Breast epithelium (tissue), 4 donors: ENCODE measurements at places on chromosomes 16 and 17.

GRCh38 chr17:9544221-9544620 lies 31.4 kb downstream of the STX8 start:
- H3K4me3 ChIP-seq = no peak overlapping the region
- DNase-seq = no peak
- H3K27me3 ChIP-seq = no peaks in the 10 kb centered on the region
- H3K27ac ChIP-seq = no peak overlapping the region
- H3K36me3 ChIP-seq = no peaks in the 10 kb centered on the region
- H3K4me1 ChIP-seq = no peaks in the 10 kb centered on the region

GRCh38 chr16:4369007-4369733 lies 2.5 kb upstream of the VASN start:
- peak; percentile 92 for DNase-seq
- no peak overlapping the region for H3K4me3 ChIP-seq
- no peaks in the 10 kb centered on the region for H3K27me3 ChIP-seq
- H3K36me3 ChIP-seq = no peaks in the 10 kb centered on the region
- H3K27ac ChIP-seq = peak overlapping the region; percentile 91

DNA sequence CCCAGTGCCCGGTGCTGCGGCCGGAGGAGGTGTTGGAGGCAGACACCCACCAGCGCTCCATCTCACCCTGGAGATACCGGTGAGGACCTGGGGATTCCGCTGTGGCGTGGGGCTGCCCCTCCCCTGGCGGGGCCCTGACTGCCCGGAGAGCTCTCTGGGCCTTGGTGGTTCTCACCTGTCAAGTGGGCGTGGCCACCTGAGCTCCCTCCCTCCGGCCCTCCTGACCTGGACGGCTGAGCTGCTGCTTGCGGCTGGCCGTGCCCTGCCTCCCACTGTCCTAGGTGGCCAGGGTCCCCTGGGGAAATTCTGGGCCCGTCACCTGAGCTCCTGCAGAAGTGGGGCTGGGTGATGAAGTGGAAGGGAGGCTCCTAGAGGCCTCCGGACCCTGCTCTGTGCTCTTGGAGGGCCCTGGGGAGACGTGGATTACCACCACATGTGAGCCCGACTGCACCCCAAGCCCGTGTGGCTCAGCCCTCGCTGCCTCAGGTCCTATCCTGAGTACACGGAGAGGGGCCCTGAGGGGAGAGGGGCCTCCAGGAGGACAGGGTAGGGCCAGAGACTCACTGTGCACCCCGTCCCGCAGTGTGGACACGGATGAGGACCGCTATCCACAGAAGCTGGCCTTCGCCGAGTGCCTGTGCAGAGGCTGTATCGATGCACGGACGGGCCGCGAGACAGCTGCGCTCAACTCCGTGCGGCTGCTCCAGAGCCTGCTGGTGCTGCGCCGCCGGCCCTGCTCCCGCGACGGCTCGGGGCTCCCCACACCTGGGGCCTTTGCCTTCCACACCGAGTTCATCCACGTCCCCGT lies 1.1 kb downstream of the IL17C start:
- DNase-seq = no peak
- no peak overlapping the region for H3K27ac ChIP-seq
- no peak overlapping the region for H3K4me3 ChIP-seq
- no peaks in the 10 kb centered on the region for H3K4me1 ChIP-seq
- H3K27me3 ChIP-seq = peaks cover 45% of the 10 kb centered on the region

DNA sequence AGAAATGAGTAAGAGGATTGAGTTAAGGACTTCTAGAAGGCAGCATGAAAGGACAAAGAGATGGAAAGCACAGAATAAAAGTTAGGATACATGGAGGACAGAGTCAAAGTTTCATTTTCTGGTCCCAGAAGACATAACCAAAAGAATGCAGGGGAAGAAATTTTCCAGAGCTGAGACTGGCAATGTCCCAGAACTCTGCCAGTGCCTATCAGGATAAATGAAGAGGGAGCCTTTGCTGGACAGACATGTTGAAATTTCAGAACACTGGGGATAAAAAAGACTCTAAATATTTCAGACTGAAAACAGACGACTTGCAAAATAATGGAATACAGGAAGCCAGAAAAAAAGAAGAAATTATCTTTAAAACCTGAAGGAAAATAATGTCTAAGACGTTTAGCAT lies 55.7 kb downstream of the NT5M start:
- no peaks in the 10 kb centered on the region for H3K36me3 ChIP-seq
- H3K4me1 ChIP-seq = no peaks in the 10 kb centered on the region
- H3K27me3 ChIP-seq = no peaks in the 10 kb centered on the region
- no peak for DNase-seq
- H3K27ac ChIP-seq = no peak overlapping the region

DNA sequence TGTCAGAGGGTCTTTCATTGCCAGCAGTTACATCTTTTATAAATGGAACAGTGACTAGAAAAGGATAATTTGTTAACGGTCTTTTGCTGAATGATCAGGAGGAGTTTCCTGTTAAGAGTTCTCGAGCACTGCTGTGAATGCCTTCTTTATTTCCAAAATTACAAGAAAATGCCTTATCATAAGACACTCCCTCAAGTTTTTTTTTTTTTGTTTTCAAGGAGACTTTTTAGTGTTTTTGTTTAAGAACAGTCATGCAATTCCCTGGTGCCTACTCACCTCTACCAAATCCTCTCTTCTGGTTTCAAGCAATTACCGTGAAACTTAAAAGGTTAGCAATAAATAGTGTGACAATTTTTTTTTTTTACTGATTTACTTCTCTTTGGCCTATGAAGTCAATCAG lies 19.0 kb upstream of the VWA3A start:
- no peaks in the 10 kb centered on the region for H3K4me1 ChIP-seq
- no peaks in the 10 kb centered on the region for H3K27me3 ChIP-seq
- H3K4me3 ChIP-seq = no peak overlapping the region
- no peak for DNase-seq
- H3K36me3 ChIP-seq = no peaks in the 10 kb centered on the region
- no peak overlapping the region for H3K27ac ChIP-seq

- no peak for DNase-seq
- no peak overlapping the region for H3K4me3 ChIP-seq
- H3K4me1 ChIP-seq = peaks cover under 1% of the 10 kb centered on the region
- no peak overlapping the region for H3K27ac ChIP-seq
- H3K36me3 ChIP-seq = no peaks in the 10 kb centered on the region
- H3K27me3 ChIP-seq = no peaks in the 10 kb centered on the region
Measured at GRCh38 chr16:4689091-4689671, 4.2 kb upstream of the NUDT16L1 start.

- no peaks in the 10 kb centered on the region for H3K4me1 ChIP-seq
- peak overlapping the region; percentile 91 for H3K4me3 ChIP-seq
- no peaks in the 10 kb centered on the region for H3K27me3 ChIP-seq
Measured at GRCh38 chr16:56423584-56424403, 1.6 kb downstream of the AMFR start.

DNA sequence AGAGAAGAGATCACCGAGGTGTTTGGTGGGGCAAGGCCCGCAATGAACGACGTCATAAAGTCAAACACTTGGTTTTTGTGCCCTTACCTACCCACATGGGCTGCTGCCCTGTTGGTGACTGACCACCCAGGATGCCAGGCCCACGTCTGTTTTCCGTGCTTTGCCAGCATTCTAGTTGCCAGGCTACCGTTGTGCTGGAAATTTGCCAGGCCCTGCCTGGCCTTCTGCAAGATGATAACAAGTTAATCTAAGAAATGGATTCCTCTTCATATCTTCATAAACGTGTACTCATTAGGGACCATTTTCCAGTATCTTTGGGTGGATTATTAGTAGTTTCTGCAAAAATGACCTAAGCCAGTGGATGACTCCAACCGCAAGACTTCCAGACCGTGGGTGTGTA lies 35.4 kb downstream of the SLC6A4 start:
- peak; percentile 3 for DNase-seq
- H3K4me3 ChIP-seq = no peak overlapping the region
- no peak overlapping the region for H3K27ac ChIP-seq
- H3K36me3 ChIP-seq = no peaks in the 10 kb centered on the region

DNA sequence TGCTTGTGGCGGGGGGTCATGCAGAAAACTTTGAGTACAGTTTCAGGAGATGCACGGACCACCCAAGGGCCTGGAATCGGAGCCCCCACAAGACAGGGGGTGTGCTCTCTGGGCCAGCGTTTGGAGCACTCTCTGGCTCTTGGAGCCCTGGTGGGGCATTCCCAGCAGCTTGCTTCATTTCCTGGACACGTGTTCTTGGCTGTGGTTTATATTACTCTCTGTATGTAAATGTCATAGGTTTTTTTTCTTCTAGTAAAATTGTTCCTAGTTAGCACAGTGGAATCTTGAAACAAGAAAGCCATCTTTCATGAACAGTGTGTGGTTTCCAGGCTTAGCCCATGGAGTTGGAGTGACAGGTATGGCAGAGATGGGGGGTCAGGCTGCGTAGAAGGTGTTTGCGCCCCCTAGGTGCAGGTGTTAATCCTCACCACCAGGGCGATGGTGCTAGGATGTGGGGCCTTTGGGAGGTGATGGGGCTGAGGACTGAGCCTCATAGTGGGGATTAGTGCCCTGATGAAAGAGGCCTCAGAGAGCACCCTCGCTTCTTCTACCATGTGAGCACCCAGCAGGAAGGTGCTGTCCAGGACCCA lies 79.8 kb downstream of the JPH3 start:
- no peak overlapping the region for H3K27ac ChIP-seq
- H3K27me3 ChIP-seq = peaks cover 62% of the 10 kb centered on the region
- no peak for DNase-seq
- no peaks in the 10 kb centered on the region for H3K36me3 ChIP-seq
- no peaks in the 10 kb centered on the region for H3K4me1 ChIP-seq

- no peaks in the 10 kb centered on the region for H3K4me1 ChIP-seq
- no peaks in the 10 kb centered on the region for H3K27me3 ChIP-seq
- H3K27ac ChIP-seq = no peak overlapping the region
- no peaks in the 10 kb centered on the region for H3K36me3 ChIP-seq
- H3K4me3 ChIP-seq = no peak overlapping the region
- no peak for DNase-seq
Measured at GRCh38 chr17:75439287-75439686, 17.1 kb upstream of the TMEM94 start.

GRCh38 chr16:72013888-72014581 lies 5.5 kb downstream of the DHODH start:
- H3K4me3 ChIP-seq = no peak overlapping the region
- peak overlapping the region; percentile 16 for H3K27ac ChIP-seq
- DNase-seq = no peak
- H3K36me3 ChIP-seq = no peaks in the 10 kb centered on the region
- peaks cover 9% of the 10 kb centered on the region for H3K4me1 ChIP-seq

- peak; percentile 45 for DNase-seq
- peak overlapping the region; percentile 85 for H3K4me3 ChIP-seq
- H3K27ac ChIP-seq = peak overlapping the region; percentile 97
- peaks cover 5% of the 10 kb centered on the region for H3K4me1 ChIP-seq
- H3K36me3 ChIP-seq = peaks cover 4% of the 10 kb centered on the region
Measured at GRCh38 chr16:30659507-30660423, 1.5 kb downstream of the FBRS start.

GRCh38 chr17:60652454-60653247 lies 25.0 kb upstream of the BCAS3 start:
- no peaks in the 10 kb centered on the region for H3K4me1 ChIP-seq
- no peaks in the 10 kb centered on the region for H3K36me3 ChIP-seq
- H3K27ac ChIP-seq = no peak overlapping the region
- no peak for DNase-seq

DNA sequence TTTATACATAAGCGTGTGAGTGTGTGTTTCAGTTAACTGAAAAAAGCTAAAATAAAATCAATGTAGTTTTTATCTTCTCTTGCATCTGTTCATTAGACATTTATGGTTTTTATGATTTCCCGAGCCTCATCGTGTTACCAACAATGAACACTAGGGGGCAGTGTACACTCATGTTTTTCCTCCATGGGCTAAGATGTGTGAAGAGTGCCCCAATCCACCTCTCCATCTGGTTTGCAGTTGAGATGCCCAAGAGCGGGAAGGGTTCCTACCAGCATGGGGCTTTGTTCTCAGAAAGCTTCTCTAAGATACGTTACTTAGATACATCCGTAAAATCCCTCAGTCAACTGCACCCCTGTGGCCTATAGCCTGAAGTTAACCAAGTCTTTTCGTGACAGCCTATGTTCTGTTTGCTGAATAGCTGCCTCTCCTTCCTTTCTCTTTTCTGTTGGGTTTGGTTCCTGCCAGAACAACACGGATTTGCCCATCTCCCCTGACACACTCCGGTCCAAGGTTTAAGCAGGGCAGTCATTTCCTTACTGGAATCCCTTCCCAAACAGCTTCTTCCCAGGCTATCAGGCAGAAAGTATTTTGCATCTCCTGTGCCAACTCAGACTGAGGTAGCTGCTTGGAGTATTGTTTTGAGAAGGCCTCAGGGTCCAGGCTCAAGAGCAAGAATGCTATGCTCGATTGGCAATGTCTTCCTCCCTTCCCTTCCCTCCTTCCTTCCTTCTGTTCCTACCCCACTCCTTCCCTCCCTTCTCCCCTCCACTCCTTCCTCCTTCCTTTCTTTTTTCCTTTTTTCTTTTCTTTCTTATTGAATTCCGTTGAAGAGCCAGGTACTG lies 12.9 kb upstream of the ELAC2 start:
- no peaks in the 10 kb centered on the region for H3K27me3 ChIP-seq
- no peaks in the 10 kb centered on the region for H3K36me3 ChIP-seq

- H3K27me3 ChIP-seq = no peaks in the 10 kb centered on the region
- no peak overlapping the region for H3K27ac ChIP-seq
- no peak overlapping the region for H3K4me3 ChIP-seq
Measured at GRCh38 chr16:89369266-89369895, 121.0 kb downstream of the ANKRD11 start.

- H3K36me3 ChIP-seq = no peaks in the 10 kb centered on the region
- H3K4me3 ChIP-seq = no peak overlapping the region
- H3K4me1 ChIP-seq = no peaks in the 10 kb centered on the region
- H3K27me3 ChIP-seq = peaks cover 2% of the 10 kb centered on the region
Measured at GRCh38 chr17:15133143-15133542, 132.0 kb downstream of the PMP22 start.

DNA sequence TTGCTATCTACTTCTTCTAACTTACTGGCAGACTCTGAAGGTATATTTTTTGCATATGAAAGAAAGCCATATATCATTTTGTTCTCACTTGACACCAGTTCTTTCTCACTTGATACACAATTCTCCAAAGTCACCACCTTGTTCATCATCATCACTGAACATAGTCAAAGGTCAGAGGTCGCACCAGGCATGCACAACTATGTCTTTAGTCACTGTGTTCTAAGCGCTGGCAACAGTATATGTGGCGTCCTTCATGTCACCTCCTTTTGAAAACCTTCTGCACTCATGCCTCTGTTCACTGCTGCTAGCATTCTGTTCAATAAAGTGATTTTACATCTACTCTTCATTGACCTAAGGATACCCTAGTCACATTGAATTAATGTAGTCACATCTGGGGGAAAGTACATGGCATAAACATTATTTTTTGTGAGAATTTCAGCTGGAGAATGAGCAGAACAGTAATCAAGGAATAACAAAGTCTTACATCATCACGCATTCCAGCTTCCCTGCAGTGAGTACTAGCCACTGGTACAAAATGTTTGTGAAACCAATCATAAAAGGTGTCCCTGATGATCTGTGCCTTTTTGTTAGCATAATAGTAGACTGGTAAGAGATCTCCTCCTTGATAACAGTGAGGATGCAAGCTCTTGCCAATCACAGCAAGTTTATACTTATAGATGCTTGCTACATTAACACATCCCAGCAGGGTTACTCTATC lies 20.5 kb upstream of the TBX4 start:
- no peak for DNase-seq
- H3K36me3 ChIP-seq = no peaks in the 10 kb centered on the region
- no peaks in the 10 kb centered on the region for H3K4me1 ChIP-seq
- no peaks in the 10 kb centered on the region for H3K27me3 ChIP-seq
- H3K27ac ChIP-seq = no peak overlapping the region
